ENCODE measurements at places on chromosomes 3 and 15.

- no peak for DNase-seq
Observed at GRCh38 chr15:52103217-52104207, 9.1 kb downstream of the BCL2L10 start.

GRCh38 chr15:63981596-63982320, 64.5 kb downstream of the DAPK2 start:
- DNase-seq = no peak

GRCh38 chr15:91308199-91308598, 208.1 kb downstream of the SV2B start:
- DNase-seq = no peak

DNA sequence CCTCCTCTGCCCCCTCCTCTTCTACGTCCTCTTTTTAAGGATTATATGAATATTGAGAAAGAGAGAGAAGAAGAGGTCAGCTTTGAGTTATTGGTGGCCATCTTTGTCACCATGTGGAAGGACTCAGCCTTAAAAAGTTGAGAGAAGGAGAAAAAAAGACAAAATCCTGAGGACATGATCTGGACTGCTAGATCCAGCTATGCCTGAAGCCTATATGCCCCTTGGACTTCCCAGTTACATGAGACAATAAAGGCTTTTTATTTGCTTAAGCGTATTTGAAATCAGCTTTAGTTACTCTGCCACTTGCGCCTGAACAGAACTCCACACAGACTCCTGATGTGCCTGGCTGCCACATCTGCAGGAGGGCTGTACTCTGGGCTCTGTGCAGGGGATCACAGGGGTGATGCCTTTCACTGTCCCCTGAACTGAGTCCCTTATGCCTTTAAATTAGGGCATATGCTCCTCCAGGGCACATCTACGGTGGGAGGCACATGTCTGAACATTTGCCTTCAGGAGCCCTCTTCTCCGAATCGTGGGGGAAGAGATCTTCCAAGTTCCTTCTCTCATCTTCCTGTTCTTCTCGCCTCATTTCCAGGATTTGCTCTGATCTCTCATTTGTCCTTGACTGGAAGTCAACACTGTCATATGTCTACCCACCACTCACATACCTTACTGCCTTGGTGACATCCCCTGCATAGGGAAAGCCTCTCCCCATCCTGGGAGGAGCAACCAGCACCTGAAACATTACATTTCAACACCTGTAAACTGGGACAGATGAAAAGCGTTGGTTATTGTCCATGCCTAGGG, 14.0 kb upstream of the PLA2G4E start:
- DNase-seq = no peak

DNA sequence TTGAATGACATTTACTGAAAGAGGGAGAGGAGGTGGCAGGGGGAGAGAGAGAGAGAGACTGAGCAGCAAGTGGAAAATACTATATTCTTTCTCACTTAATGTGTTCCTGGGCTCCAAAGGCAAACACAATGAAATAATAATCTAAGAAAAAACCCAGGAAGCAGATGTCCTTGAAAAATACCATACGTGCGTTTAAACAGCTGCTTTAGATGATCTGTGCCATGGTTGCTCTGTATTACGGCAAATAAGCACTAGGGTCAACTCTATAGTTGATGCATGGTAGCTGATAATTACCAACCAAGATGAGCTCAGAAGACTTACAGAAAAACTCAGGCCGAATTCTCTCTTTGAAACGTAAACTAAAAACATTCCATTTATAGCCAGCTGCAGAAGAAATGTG, 410.3 kb upstream of the TBL1XR1 start:
- DNase-seq = no peak

GRCh38 chr3:159322322-159322939, 520.6 kb downstream of the MFSD1 start:
- peak; percentile 8 for DNase-seq

DNA sequence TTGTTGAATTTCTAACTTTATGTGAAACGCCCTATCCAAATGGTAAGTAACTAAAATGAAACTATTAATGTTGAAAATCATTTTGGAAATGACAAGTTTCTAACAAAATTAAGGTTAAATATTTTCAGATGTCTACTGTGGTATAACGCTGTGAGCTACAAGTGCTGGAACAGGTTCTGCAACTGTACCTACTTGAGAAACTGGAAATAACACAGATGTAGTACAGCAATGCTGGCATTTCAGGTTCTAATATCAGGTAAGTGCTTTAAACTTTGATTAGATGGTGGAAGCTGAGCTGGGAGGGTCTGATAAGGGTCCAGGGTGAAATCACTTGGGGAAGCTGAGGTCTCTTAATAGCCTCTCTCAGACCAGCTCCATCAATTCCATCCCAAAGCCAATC, 315.1 kb downstream of the STXBP5L start:
- no peak for DNase-seq

Measured in CD4-positive, CD25-positive, alpha-beta regulatory T cell (primary cell).